ENCODE measurements at places on chromosomes 13 and 19. TPM values are rescaled to one million over a fixed set of nuclear protein-coding genes. Genes with fewer than 3 reads are reported as not detected.

DNA sequence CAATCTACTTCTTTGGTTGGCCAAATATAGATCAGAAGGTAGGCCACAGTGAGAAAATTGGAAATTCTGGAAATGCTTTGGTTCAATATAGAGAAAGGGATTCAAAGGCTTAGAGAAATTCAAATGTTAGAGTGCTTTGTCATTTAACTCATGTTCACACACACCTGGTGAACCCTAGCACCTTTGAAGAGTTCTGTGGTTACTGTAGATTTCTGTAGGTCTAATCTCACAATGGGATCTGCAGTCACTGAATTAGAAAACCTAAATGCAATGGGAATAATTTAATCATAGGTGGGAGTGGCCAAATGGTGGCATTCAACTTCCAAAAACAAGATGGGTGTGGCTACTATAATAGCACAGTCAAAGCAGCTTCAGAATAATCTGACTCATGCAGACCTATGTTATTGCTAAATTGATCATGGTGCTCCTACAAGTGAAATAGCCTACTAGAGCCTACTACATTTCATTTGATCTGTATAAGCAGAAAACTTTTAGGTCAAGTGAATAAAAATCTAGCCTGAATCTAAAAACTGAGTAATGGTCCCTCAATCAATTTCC, 1152.9 kb downstream of the PCDH9 start:
- DNase-seq, result no peak

DNA sequence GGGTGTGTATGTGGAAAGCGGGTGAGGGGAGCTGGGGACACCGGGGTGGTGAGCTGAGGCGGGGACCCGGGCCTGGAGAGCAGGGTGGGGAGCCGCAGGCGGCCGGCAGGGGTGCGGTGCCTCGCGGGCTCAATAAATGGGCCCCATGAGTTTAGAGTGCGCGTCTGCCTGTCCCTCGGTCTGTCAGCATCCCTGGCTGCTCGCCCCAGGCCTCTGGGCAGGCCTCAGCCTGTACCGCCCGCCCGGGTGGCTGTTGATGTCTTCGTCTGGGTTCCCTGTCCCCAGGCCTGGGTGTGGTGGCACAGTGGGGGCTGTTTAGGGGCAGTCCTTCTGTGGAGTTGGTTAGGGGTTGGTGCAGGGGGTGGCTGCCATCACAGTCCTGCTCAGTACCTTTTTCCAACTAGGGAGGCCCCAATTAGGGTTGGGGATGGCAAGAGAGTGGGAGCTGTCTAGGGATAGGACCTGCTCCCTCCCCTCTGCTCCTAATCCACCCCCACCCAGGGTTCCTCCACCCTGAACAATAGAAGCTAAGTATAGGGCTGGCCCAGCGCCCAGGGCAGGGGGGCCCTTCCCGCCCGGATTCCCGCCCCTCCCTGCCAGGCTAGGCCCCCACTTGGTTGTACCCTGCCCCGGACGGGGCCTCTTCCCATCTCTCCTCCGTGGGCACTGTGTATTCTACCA, 12.2 kb downstream of the CIC start:
- peak; percentile 26 for DNase-seq

DNA sequence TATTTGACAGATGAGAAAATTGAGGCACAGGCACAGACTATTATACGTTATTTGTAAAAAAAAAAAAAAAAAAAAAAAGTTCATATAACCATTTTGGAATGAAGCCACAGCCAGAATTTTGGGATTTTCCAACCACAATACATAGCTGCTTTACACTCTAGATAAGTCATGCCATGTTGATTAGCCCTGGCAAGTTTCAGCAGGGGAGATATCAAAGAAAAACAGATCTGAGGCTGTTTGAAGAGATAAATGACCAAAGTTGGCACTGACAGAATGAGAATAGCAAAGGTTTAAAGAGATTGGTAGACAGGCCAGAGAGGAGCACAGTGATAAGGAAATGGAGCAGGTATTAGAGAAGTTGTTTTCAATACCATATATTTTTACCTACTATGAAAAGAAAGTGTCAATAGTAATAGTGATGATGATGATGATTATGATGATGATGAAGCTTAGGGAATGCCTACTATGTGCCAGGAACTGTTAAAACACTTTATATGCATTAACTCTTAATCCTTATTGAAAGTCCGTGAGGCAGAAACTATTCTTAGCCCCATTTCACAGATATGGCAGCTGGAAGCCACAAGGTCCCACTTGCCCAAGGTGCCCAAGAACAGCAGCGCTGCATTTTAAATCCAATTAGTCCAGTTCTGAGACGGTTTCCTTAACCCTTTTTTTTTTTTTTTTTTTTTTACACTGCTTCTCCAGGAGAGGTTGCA, 105.5 kb downstream of the MBNL2 start:
- no peak for DNase-seq

The GPR4 gene
- total RNA-seq, result not detected

- DNase-seq, result no peak
Measured at GRCh38 chr19:45889210-45889885, 3.4 kb upstream of the IRF2BP1 start.

DNA sequence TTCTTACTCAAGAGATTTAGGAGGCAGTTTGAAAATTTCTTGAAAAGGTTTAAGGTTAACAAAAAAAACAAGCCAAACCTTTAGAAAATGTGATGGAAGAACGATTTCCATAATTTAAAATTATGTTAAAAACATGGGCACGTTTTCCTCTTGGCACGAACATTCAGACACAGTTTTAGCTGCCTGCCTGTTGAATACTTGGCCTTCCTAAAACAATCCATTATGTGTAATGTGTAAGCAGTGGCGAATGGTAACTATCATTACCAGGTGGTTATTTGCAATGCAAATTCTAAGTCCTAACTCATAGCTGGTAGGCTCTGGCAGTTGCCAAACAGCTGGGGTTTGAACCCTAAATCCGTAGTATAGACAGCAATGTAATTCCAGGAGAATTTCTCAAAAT, 1425.7 kb upstream of the SLC10A2 start:
- no peak for DNase-seq

The RNF225 gene
- not detected for total RNA-seq

The DLEU7 gene
- total RNA-seq, result not detected

The FBXO27 gene
- total RNA-seq, result 15.5 TPM

GRCh38 chr13:103275722-103276121, 209.5 kb upstream of the SLC10A2 start:
- DNase-seq, result no peak

GRCh38 chr13:102517959-102518358, 78.8 kb upstream of the TPP2 start:
- DNase-seq, result no peak

GRCh38 chr19:15297416-15298224, 34.7 kb downstream of the BRD4 start:
- DNase-seq, result peak; percentile 38

GRCh38 chr19:5927441-5927821, 13.4 kb downstream of the CAPS start:
- DNase-seq, result no peak

DNA sequence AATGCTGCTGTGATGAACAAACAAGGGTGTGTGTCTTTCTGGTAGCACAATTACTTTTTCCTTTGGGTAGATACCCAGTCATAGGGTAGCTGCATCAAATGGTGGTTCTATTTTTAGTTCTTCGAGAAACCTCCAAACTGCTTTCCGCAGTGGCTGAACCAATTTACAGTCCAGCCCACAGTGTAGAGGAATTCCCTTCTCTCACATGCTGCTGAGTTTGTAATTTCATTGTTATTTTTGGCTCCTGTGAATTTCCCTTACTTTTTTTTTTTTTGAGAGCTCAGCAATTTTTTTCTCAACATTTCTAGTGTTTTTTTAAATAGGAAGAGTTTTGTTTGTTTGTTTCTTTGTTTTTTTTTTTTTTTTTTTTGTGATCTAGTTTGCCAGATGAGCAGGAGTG, 37.5 kb upstream of the ADGRE1 start:
- DNase-seq, result peak; percentile 12

The PEX11G gene
- total RNA-seq, result 5.0 TPM

All from myocyte (in vitro differentiated cells).